ENCODE measurements at places on chromosomes 1 and 21.

- DNase-seq, result no peak
Measured at GRCh38 chr1:12155328-12155727, 11.5 kb upstream of the TNFRSF1B start.

- DNase-seq, result no peak
Measured at GRCh38 chr21:46189959-46190490, 5.8 kb upstream of the SPATC1L start.

- no peak for DNase-seq
Measured at GRCh38 chr1:96967311-96967710, 245.7 kb downstream of the PTBP2 start.

- DNase-seq, result no peak
Measured at GRCh38 chr1:2803086-2803930, 1.8 kb upstream of the TTC34 start.

GRCh38 chr21:38699048-38699447, 106.7 kb upstream of the ETS2 start:
- DNase-seq, result no peak

GRCh38 chr1:174060090-174060489, 37.9 kb upstream of the RC3H1 start:
- no peak for DNase-seq
